Epithelial cell of proximal tubule (primary cell): ENCODE measurements at places on chromosomes 12 and 14. TPM values are rescaled to one million over a fixed set of nuclear protein-coding genes. Genes with fewer than 3 reads are reported as not detected.

GALNT9 gene
- not detected in 2 replicates for total RNA-seq

CMTM5 gene
- not detected in 2 replicates for total RNA-seq

HOMEZ gene
- 10.4 and 11.6 TPM in 2 replicates for total RNA-seq

DNA sequence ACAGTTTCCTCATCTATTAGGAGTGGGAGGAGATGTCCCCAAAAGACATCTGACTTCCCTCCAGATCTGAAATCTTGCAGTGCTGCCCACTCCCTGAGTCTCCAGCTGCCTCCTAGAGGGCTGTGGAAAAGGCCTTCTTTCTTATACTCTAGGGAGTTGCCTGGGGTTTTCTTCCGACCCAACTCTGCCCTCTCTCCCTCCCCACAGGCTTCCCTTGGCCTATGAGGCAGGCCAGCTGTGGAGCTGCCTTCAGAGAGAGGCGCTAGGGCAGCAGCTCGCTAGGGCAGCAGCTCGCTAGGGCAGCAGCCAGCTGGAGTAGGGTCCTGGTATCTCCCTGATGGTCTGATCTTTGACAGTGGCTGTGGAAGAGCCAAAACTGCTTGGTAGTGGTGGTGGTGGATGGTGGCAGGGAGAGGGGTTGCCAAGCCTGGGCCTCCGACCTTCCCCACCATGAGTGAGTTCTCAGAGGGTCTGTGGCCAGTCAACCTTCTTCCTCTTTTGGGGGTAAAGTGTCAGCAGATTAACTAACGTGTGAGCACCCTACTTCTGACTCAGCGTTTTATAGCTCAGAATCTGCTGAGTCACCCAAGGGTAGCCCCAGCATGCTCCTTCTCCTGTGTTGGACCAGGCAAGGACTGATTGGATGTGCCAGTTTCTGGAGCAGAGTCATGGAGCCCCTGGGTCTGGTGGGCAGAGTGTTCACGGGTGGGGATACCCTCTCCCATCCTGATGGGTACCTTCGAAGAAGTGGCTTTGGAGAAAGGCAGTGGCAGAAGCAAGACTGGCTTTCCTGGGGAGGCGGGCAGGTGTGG, 2.3 kb downstream of the SLC48A1 start:
- no peak for DNase-seq

GRCh38 chr12:120573560-120573959, 7.6 kb downstream of the POP5 start:
- no peak for DNase-seq

- DNase-seq: no peak
Measured at GRCh38 chr14:64728106-64728505, 23.9 kb downstream of the PLEKHG3 start.

DNA sequence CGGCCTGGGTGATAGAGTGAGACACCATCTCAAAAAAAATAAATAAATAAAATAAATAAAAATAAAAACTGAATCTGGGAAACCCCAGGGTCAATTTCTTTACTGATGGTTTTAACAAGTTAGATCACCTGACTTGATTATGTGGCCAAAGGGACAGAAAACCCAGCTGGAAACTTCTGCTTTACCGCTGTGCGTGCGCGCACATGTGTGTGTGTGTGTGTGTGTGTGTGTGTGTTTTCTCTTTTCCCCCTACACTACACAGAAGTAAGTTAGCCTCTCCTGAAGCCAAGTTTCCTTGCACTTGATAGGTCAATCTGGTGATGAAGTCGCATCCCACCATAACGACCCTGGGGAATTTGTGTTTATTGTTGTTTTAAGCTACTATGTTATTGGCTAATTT, 105.3 kb upstream of the AMN1 start:
- DNase-seq: no peak

GRCh38 chr14:21317398-21317797, 37.5 kb downstream of the RPGRIP1 start:
- DNase-seq: no peak

GRCh38 chr14:77238996-77239395, 32.0 kb downstream of the NGB start:
- no peak for DNase-seq

GRCh38 chr14:81211844-81212243, 8.9 kb downstream of the GTF2A1 start:
- DNase-seq: no peak

DNA sequence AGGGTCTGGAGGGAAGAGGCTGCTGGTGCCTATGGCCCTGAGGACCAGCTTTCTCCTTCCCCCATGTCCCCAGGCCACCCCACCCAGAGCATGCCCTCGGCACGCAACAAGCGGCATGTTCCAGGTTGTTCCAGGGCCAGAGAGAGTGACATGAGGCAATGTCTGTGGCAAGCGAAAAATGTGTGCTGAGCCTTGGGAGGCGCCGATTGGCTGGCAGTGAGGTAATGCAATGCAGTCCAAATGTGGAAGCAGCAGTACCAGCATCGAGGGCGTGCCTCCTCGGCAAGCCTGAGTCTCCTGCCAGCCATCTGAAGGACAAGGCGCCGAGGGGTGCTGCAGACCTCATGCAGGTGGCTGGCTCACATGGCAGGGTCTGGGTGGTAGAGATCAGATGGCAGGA, 423.8 kb downstream of the NRXN3 start:
- DNase-seq: no peak

GRCh38 chr12:68901145-68901544, 31.8 kb downstream of the CPM start:
- DNase-seq: no peak
